GM20000 (cell line): ENCODE measurements at places on chromosomes 16 and 17.

GRCh38 chr16:75116081-75116910 is at the start of gene LDHD:
Gene LDHD, minus strand, starts transcription at chr16:75116780. Its CDS starts 60 bp downstream, at chr16:75116720.
- no peak for DNase-seq

DNA sequence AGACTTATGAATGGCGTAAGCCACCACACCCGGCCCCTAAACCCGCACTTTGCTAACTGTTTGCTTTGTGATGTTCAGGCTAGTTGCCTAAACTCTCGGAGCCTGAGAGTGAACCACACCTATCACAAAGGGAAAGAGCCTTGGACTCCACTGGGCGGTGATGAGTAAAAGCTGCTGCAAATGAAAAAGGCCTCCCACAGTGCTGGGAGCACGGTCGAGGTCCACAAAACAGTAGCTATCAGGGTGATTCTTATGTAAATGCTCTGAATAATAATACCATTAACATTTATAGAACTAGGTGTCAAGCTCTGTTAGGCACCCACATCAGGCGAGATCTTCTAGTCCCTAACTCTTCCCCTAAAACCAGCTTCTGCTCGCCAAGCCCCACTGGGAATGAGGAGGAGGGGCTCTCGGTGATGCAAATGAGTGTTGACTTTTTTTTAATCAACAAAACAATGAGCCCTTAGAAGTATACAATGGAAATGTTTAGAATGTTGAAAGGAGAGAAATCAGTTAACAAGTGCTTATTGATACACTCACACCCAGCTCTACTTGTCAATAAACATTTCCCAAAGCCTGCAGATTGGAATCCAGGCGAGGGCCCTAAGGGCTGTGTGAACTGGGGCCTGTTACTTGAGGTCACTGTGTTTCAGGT is 19.8 kb downstream of the FBRS start:
- no peak for DNase-seq

GRCh38 chr17:66449418-66449977 is 147.1 kb downstream of the PRKCA start:
- no peak for DNase-seq

- DNase-seq = no peak
Measured at GRCh38 chr16:59046335-59046734, 312.2 kb upstream of the GOT2 start.

DNA sequence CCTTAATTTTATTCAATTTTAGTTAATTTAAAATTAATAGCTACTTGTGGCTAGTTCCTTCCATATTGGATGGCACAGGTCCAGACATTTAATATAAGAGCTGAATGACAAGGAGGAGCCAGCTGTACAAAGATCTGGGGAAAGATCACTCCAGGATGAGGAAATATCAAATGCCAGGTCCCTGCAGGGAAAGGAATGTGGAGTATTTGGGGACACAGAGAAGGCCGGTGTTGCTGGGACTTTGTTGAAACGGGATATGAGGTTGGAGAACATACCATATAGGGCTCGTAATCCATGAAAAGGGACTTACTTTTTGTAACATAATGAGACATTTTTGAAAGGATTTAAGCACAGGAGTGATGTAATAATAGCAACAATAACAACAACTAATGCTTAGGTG is 426.8 kb downstream of the HS3ST4 start:
- no peak for DNase-seq

DNA sequence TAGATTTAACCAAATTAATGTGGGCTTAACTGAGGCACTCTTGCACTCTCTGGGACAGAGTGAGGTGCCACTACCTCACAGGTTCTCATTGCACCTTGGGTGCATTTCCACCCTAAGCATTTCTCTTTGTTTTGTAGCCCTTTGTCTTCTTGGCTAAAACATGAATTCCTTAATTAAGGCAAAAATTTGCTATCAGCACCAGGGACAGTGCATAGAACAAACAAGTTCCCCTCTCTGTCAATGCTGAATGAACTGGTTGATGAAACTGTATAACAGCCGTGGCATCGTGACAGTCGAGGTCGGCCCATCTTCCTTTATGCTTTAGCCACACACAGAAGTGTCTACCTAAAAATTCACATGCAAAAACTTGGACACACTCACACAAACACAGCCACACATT is 74.8 kb downstream of the HS3ST2 start:
- DNase-seq = no peak

DNA sequence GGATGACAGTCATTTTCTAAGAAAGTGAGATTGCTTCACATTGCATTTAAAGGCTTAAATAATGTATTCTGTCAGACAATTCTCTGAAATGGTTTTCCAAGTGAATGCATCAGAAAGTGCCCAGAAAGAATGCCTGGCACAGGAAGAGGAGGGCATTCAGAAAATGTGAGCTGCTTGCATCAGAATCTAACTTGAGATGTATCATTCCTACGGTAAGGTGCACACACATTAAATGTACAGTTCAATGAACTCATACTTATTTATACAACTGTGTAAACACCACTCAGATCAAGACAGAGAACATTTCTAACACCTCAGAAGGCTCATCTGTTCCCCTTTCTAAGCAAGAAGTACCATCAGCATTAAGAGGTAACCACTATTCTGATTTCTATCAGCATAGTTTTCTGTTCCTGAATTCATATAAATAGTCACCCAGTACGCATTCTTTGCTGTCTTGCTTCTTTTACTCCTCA is 638.0 kb downstream of the MAF start:
- peak; percentile 19 for DNase-seq

- DNase-seq = no peak
Measured at GRCh38 chr17:73508057-73508930, 136.0 kb downstream of the SDK2 start.

GRCh38 chr16:11602321-11602720 is 15.6 kb upstream of the LITAF start:
- DNase-seq = no peak

- no peak for DNase-seq
Measured at GRCh38 chr17:8494021-8494420, 58.3 kb downstream of the NDEL1 start.

GRCh38 chr17:47997586-47997985 is 26.7 kb downstream of the CDK5RAP3 start:
- DNase-seq = no peak

- no peak for DNase-seq
Measured at GRCh38 chr17:49957350-49957749, 11.6 kb upstream of the DLX4 start.

DNA sequence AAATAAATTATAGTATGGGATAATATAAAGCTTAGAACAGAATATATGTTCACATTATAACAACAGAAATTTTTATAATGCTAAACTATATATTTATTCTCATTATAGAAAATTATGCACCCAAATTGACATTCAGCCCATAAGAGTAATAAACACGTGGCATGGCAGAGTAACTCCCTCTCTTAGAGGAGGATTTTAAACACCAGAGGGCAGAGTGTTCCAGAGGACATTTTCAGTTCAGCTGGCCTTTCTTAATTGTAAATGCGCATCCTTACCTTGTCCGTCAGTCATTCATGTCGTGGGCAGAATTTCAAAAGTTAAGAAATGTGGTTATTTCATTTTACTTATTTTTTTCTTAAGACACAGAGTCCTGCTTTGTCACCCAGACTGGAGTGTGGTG is 147.1 kb downstream of the TANC2 start:
- DNase-seq = peak; percentile 14

DNA sequence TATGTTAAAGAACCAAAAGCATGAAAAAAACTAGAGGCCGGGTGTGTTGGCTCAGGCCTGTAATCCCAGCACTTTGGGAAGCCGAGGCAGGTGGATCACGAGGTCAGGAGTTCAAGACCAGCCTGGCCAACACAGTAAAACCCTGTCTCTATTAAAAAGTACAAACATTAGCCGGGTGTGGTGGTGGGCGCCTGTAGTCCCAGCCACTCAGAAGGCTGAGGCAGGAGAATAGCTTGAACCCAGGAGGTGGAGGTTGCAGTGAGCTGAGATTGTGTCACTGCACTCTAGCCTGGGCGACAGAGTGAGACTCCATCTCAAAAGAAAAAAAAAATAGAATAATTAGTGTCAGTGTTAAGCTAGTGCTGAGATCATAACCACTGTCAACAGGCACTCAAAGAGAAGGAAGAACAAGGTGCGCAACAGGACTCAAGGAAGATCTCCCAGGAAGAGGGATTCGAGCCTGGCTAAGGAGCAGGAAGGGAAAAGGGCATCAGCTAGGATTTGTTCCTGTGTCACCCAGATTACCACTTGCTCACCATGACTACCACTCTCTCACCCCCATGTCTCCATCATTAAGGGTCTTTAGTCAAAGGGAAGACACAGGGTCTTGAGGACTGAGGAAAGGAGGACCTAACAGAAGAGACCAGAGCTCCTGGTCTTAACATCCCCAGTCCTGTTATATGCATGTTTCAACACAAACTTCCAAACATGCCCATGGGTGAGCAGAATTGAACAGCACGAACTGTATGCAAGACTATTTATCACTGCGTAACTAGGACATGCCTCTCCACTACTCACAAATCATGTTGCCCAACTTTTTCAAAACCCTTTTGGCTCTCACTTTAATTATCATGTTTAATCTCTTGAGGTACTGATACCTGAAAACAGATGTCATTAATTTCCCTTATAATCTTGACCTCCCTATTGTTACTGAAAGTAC is 88.3 kb upstream of the PLEKHM1 start:
- no peak for DNase-seq

DNA sequence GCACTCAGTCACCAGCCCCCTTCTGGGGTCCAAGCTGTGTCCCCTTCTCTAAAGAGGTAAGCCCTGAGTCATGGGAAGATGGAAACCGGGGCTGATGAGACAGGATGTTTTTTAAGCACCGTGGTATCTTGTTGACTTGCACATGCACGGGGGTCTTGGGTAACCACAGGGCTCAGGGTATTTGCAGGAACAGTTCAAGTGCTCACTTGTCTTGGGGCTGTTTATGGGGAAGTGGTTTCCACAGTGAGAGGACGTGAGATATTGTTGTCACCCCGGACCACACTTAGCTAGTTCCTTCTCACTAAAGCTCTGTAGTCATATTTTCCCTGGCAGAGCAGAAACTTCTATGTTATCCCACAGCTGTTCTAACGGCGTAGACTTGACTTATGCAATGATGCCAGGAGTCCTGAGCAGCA is 7.7 kb downstream of the CCL3L1 start:
- DNase-seq = peak; percentile 48

- peak; percentile 52 for DNase-seq
Measured at GRCh38 chr17:78771758-78772382, 10.2 kb downstream of the CYTH1 start.

DNA sequence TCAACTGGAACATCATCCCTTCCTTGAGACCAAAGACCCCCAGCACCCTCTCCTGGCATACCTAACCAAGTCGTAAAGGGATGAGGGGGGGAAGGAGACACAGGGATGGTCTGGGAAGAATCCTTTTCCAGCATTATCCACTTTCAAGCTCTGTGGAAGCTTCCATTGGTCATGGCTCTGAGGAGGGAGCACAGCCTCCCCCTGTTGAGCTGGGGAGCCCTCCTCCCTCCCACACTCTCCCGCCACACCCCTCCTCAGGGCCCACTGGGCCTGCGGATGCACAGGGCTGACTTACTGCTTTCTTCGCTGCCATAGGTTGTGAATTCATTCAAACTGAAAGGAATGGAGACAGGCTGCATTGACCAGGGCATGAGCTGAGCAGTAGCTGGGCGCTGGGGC is 12.4 kb downstream of the CSF3 start:
- no peak for DNase-seq

DNA sequence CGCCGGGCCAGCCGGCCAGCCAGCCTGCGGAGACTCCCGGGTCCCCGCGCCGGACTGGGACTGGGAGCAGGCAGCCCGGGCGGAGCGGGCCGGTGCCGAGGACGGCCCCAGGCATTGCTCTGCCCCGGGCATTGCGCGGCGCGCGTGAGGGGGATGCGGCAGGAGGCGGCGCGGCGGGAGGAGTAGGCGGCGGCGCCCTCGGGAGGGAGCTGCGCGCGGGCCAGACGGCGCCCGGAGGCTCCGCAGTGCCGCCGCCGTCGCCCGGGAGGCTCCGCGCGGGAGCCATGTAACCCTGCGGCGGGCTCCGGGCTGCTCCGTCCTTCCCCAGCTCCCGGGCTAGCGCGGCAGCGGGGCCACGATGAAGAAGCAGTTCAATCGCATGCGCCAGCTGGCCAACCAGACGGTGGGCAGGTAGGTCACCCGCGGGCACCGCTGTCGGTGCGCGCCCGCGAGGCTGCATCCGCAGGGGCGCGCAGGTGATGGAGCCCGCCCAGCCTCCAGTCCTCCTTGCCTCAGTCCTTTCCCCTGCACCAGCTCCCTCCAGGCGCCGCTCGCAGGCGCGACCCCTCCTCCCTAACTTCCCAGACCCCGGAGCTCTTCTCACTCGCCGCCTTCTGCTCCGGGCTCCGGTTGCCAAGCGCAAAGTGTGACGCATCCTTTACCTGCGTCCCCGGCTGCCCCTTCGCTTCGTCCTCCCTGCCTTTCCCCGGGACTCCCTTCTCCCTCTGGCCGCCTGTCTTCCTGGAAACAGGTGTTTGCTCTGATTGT is at the start of gene ARHGAP44:
Gene ARHGAP44, plus strand, starts transcription at position 18 of the 768 bp plus-strand sequence. Its CDS starts 341 bp downstream, at position 359.
- DNase-seq = peak; percentile 86

DNA sequence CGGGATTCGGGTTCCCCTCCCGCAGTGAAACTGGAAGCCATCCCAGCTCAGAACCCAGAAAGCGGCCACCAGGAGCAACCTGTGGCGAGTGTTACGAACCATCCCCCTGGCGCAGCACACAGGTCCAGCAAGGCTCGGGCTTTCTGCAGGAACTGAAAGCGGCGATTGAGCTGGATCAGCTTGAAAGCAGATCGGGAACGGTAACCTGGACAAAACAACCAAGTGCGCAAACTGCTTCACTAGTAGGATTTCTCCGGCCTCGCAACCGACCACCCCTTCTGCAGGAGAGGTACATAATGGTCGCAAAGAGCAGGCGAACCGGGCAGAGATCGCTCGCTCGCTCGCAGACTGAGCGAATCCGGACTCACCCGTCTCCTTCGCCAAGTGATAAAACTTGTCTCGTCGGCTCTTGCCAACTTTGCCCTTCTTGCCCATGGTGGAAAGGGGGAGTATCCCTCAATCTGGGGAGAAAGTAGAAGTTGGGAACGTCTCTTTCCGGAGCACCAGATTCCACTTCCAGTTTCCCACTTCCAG is 696 bp upstream of the PSMC5 start:
- no peak for DNase-seq

- no peak for DNase-seq
Measured at GRCh38 chr17:49511810-49512209, 16.7 kb downstream of the NGFR start.

- DNase-seq = no peak
Measured at GRCh38 chr16:89106533-89107202, 13.0 kb downstream of the ACSF3 start.

DNA sequence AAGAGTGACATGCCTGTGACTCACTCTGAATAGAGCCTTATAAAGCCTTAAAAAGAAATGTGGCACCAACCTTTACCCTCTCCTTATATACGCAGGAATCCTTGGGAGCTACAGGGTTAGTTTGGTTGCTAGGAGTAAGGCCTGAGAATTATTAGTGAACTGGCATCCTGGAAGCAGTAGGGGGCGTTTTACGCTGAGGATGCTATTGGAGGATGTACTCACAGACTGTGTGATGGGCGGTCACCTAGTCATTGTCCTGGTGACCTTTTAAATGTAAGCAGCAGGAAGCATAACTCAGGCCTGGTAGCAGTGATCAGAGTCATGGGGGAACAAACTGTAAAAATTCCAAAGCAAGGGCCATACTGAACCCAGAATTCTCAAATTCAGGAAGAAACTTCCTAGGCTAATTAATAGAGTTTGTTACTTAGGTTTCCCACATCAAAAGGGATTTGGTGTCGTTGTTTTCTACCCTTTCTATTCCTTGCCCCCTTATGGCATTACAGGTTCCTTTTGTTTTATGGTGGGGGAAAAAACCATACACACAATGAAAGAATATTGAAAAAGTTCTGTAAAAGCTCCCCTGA is 153.8 kb downstream of the SNX11 start:
- DNase-seq = no peak

GRCh38 chr16:84218956-84219355 is 20.9 kb downstream of the KCNG4 start:
- DNase-seq = no peak
